ENCODE measurements at places on chromosomes 16 and 17.
A peak's percentile ranks its signal among the peaks of the same experiment; 100 is the strongest.

DNA sequence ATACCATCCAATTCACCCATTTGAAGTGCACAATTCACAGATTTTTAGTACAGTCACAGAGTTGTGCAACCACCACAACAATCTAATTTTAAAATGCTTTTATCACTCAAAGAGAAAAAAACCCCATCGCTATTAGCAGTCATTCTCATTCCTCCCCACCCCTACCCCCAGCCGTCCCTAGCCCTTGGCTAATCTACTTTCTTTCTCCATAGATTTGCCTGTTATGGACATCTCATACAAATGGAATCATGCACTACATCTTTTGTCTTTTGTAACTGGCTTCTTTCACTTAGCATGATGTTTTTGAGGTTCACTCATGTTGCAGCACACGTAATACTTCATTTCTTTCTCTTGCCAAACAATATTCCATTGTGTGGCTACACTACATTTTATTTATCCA lies 20.4 kb downstream of the LYRM9 start:
- no peak for DNase-seq

DNA sequence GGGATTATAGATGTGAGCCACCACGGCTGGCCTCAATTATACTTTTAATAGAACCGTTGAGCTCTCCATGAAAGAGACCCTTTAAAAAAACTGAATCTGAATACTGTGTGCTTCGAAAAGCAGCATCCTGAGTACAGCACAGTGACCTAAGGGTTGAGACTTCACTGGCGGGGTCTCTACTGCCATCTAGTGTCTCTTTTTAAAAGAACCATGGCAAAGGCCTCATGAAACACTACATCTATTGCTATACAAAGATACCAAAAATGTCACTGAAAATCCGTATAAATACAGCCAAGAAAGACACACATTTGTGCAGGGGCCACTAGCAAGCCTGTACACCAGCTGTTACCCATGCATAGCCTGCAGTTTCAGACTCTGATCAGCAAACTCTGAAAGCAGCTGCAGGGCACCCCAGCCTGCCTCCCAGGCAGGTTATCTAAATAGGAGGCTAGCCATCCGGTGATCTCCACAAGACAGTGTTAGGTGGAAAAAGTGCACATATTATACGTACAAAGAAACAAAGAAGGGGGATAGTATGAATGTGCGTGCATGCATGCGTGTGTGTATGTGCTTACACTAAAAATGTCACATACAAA lies 35.3 kb downstream of the NPLOC4 start:
- peak; percentile 81 for DNase-seq

DNA sequence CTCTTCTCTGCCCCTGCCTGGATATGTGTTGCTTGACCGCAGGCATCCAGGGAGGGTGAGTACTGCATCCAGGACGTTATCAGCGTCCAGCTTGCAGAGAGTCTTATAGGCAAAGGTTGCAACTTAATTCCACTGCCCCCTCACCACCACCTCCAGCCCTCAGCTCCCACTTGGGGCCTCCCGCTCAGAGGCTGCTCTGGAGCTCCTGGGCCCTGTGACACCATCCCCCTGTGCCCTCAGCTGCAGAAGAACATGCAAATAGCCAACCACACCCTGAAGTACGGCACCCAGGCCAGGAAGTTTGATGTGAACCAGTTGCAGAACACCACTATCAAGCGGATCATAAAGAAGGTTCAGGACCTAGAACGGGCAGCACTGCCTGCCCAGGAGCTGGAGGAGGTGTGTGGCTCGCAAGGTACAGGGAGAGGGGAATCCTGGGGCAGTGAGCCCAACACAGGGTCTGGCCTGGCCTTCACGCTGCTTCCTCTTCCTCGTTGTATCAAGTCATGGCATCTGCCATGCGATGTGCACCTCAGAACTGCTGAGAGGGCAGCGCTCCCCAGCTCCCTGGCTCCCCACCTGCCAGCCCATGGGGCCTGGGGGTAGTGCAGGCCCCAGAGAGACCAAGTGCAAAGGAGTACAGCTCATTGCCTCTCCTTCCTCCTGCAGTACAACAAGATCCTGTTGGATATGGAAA lies 9.6 kb downstream of the ACE start:
- DNase-seq = no peak

DNA sequence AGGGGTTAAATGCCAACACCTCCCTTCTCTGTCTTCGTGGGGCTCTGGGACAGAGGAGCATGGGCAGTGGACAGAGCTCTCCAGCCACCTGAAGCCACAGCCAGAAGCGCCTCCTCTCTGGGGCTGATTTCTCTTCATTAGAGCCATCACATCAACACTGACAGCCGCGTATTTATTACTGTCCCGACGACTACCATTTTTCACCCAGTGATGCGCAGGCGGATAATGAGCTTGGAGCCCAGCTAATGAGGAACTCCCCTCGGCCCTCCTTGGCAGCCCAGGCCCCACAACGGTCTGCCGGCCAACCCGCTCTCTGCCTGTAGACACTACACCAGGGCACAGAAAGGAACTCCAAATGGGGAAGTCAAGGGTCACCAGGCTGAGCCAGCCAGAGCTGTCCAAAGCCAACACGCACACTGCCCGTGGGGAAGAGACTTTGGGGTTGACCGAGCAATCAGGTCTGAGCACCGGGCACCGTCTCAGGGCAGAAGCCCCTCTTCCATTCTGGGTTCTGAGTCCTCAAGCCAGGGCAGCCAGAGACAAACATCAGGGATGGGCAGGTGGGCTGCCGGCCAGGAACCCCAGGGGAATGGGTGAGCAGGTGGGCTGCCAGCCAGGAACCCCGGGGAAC lies 13.2 kb downstream of the SDK2 start:
- DNase-seq = no peak

Measured in AG08395 (cell line).